ENCODE measurements at places on chromosomes 3 and 15.

GRCh38 chr15:43390723-43391122, 19.8 kb downstream of the TUBGCP4 start:
- DNase-seq: no peak

- DNase-seq: no peak
Measured at GRCh38 chr3:148964809-148965208, 26.5 kb upstream of the GYG1 start.

GRCh38 chr3:104951426-104951825, 415.3 kb upstream of the ALCAM start:
- no peak for DNase-seq

- DNase-seq: no peak
Measured at GRCh38 chr3:120460181-120460790, 9.5 kb upstream of the FSTL1 start.

GRCh38 chr3:135084405-135084804, 289.3 kb downstream of the EPHB1 start:
- DNase-seq: no peak

DNA sequence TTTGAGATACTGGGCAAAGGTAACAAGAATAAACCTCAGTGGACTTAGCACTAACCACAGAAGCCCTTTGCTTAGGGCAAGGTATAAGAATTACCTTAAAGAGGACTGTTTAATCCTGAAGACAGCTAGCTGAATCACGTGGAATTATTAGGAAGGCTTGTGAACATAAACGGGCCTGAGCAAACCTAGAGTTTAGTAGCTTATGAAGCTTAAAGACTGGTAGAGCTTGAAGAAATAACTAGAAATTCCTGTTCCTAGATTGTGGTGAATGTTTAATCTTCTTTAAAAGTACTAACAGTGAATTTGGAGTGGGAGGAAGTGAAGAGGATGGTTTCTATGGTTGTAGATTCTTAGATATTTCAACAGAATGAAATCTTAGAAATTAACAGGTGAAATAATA, 428.9 kb upstream of the THRB start:
- DNase-seq: no peak

- no peak for DNase-seq
Measured at GRCh38 chr3:127044996-127045395, 62.1 kb downstream of the PLXNA1 start.

GRCh38 chr3:16840101-16840424, 44.7 kb upstream of the PLCL2 start:
- no peak for DNase-seq

DNA sequence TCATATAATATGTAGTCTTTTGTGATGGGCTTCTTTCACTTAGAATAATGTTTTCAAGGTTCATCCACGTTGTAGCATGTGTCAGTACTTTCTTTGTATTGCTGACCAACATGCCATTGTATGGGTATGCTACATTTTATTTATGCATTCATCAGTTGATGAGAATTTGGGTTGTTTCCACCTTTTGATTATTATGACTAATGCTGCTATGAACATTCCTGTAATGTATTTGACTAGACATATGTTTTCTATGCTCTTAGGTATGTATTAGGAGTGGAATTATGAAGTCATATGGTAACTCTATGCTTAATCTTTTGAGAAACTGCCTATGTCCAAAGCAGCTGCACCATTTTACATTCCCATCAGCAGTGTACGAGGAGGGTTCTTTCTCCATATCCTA, 3.2 kb upstream of the PODXL2 start:
- DNase-seq: no peak

GRCh38 chr15:35229085-35229484, 144.0 kb upstream of the NANOGP8 start:
- no peak for DNase-seq

DNA sequence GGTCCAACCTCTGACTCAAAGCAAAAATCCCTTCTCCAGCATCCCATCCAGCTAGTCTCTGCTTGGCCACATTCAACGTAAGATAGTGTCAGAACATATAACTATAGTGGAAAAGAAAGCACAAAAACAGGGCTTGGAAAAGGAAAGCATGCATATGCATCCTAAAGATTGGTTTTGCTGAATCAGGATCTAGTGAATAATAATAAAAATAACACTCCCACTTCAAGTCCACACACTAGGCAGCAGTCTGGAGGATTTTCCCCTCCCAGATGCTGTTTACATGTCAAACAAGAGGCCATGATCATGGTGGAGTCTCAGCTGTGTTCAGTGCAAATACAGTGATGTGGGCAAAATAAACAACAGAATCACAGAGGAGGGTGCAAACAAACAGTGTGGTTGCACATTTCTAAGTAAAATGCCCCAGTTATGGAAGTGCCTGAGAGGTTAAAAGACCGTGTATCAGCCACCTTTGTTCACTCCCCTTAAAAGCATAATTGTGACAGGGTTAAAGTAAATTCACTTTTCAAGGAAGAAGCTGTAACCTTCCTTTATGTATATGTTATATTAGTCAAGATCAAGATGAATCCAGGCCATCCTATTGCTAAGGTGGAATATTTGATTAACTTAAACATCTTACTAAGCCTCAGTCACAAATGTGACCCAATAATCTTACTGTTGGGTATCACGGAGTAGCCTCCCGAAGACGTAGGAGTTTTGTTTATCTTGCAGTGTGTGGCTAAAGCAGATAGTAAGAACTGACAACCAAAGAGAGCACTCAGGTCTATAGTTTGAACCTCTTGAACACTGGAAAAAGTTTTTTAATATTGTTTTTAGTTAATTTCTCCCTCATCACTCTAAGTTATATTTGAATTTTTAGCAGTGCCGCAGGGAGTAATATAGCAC, 424.5 kb downstream of the SOX2 start:
- DNase-seq: no peak

DNA sequence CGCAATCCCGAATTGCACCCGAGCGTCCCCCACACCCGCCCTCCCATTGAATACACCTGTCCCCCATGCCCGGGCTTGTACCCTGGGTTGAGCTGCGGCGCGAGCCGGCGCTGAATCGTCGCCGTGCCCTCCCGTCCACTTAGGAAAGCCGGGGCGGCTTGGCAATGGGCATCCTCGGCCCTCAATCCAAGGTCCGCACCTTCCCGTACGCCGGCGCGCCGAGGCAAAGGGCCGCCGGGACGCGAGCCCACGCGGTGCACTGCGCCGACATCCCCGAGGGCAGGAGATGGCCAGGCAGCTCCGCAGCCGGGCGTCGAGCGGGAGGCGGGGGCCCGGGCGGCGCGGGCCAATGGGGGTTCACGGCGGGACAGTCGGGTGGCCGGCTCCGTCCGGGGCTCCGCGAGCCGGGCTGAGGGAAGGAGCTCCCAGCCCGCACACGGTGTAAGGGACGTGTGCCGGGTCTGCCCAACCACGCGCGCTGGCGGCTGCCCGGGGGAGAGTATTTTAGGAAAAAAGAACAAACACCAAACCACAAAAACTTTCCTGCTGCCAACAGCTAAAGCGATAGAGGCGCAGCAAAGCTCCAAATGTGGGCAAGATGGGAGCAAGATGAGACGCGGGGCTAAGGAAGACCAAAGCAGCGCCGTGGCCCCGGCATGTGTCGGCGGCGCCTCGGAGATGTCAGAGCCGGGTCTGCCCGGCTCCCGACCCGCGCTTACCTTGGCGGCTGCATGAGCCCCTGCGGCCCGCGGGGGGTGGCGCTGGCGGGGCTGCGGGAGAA, 621 bp downstream of the RGMA start:
- DNase-seq: no peak

GRCh38 chr3:149085828-149086231, 503 bp downstream of the HLTF start:
- no peak for DNase-seq

- no peak for DNase-seq
Measured at GRCh38 chr3:40130721-40131120, 178.8 kb upstream of the EIF1B start.

GRCh38 chr3:41450416-41451231, 251.3 kb downstream of the CTNNB1 start:
- DNase-seq: no peak

GRCh38 chr3:40309925-40310695, 603 bp downstream of the EIF1B start:
- DNase-seq: peak; percentile 7

GRCh38 chr3:54538346-54538745, 389.5 kb downstream of the LRTM1 start:
- no peak for DNase-seq

- no peak for DNase-seq
Measured at GRCh38 chr3:28867836-28868235, 413.0 kb upstream of the RBMS3 start.

DNA sequence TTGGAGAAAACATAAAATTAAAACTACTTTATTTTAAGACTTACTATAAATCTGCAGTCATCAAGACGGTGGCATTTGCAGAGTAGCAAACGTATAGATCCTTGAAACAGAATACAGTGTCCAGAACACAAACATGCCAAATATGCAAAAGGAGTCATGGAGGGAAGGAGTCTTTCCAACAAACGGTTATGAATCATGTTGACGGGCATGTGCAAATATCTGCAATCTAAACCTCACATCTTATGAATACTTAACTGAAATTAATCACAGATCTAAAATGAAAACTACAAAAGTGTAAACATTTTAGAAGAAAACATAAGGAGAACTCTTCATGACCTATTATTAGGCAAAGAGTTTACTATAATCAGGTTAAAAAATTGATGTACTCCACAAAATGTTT, 69.4 kb downstream of the TFRC start:
- no peak for DNase-seq

GRCh38 chr3:108017587-108017986, 73.2 kb downstream of the CD47 start:
- no peak for DNase-seq

- no peak for DNase-seq
Measured at GRCh38 chr3:66355997-66356396, 135.2 kb downstream of the SLC25A26 start.

GRCh38 chr3:168952551-168952950, 711.0 kb downstream of the MECOM start:
- DNase-seq: no peak

- DNase-seq: no peak
Measured at GRCh38 chr15:69380726-69381105, 33.4 kb upstream of the KIF23 start.

DNA sequence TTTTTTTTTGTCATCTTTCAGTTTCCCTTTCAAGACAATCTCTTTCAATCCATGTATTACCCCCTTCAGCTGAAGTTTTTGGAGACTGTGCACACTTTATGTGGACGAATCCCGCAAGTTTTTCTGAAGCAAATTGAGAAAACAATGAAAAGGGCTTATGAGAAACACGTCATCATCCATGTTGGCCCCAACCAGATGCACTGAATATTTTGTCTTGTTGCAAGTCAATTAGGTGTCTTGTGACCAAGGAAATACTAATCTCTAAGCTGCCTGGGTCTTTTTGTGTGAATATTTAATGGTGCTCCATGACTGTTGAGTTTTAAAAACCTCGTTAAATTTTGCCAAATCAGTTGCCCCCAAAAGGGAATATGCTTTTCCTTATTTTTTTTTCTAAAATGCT, 21.7 kb upstream of the PPP4R2 start:
- DNase-seq: no peak

GRCh38 chr15:48775546-48775945, 35.3 kb downstream of the CEP152 start:
- DNase-seq: no peak

- DNase-seq: no peak
Measured at GRCh38 chr3:153314038-153314437, 152.0 kb downstream of the RAP2B start.

DNA sequence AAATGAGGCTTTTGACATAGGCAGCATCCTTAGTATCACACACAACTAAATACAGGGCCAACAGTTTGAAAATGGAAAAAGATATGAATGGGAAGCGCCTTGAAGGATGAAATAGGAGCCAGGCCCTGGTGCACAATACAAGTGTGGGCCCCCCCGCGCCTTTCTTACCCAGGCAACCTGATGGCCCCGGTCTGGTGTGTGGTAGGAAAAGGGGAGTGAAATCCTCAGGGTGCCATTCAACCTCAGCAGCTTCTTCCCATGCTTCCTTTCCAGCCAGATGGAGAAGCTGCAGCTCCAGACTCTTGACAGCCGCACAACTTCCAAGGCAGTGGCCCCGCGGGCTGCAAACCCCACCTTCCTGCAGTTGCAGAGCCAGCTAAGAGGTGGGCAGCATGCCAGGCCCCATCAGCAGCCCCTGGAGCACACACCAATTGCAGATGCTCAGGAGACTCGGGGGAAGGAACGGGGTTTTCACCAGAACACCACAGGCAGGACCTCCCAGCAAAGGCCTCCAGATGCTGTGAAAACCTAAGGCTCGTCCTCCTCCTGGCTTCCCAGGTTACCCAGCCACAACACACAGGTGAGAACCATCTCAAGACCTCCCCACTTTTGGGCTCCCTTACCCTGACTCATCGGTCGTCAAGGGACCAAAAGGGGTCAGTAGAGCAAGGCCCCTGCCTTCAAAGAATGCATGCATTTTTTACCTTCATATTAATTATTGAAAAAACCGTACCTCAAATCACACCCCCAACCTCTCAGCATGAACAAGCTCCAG, 101.6 kb downstream of the CPN2 start:
- no peak for DNase-seq

DNA sequence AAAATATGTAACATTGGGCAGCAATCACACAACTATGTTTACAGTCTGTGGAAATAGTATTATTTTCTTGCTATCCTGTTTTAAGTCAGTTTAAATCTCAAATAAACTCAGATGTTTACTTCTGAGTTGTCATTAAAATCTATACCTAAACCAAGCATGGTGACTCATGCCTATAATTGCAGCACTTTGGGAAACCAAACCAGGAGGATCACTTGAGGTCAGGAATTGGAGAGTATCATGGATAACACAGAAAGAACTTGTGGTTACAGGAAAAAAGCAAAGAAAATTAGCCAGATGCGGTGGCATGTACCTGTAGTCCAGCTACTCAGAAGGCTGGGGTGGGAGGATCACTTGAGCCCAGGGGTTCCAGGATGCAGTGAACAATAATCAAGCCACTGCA, 631.6 kb upstream of the EPHA6 start:
- DNase-seq: no peak

- no peak for DNase-seq
Measured at GRCh38 chr15:79960502-79961212, 10.3 kb downstream of the BCL2A1 start.

- DNase-seq: no peak
Measured at GRCh38 chr15:62505762-62506161, 340.7 kb upstream of the C2CD4B start.

GRCh38 chr3:71724584-71725270, 475 bp downstream of the EIF4E3 start:
- no peak for DNase-seq

GRCh38 chr3:61173676-61174075, 77.6 kb downstream of the FHIT start:
- DNase-seq: no peak

- no peak for DNase-seq
Measured at GRCh38 chr15:66638377-66638776, 63.7 kb upstream of the SMAD6 start.
